ENCODE measurements at places on chromosomes 5 and 9.

DNA sequence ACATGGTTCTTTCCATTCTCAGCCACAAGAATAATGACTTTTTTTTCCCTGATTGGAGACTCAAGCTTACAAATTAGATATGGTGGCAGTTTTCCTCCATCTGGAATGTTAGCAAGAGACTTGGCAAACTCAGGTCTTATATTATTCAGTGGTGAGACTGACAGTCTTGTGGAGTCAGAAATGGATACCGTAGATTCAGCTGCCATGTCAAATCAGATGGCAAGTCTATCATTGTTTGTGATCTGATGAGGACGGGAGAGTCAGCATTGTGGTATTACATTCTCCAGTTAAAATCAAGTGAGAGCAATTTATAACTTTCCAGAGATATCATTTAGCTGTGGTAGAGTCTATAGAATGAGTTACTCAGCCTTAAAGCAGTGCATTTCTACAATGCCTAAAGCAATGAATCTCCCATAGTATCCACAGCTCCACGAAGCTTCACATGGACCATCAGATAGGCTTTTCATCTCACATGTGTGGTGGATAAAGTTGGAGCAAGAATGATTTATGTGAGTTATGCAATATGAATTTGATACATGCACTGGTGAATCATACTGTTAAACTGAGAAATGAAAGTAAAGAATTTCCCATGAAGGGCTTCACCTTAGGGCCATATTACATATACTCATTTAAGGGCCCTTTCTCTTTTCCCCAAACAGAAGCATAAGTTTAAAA, 430.6 kb downstream of the ZNF608 start:
- no peak for DNase-seq

DNA sequence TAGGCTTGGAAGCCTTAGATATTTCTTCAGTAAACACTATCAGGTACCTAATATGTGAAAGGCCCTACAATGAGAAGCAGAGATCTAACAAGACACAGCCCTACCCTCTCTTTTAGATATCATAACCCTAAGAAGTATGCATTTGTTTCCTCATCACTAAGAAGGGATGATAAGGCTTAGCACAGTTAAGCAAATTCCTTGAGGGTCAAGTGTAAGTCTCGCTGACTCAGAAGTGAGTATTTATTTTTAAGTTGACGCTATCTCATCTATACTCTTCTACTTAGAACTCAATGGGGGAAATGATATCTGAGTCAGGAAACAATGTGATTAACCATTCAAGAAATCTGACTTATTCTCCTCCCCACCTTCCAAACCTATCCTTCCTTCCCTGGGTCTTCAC, 149.7 kb downstream of the ESM1 start:
- DNase-seq: no peak

DNA sequence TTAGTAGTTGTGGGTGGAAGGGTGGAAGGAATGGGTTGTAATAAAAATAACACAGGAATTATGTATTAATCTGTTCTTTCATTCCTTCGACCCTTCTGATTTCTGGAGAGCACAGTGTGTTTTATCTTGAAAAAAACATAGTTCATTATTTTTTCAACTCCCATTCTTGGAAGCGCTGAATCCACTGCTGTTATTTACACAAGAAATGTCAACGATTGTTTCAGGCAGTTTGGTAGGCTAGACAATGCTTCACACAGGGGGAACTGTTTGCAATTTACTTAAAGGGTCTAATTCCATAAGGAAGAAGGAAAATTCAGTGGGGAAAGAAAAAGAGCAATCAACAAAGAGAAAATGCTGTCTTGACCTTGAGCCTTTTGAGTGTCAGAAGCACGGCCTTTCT, 142.9 kb downstream of the TLE1 start:
- no peak for DNase-seq

- no peak for DNase-seq
Measured at GRCh38 chr9:77872177-77872576, 159.4 kb downstream of the GNAQ start.

DNA sequence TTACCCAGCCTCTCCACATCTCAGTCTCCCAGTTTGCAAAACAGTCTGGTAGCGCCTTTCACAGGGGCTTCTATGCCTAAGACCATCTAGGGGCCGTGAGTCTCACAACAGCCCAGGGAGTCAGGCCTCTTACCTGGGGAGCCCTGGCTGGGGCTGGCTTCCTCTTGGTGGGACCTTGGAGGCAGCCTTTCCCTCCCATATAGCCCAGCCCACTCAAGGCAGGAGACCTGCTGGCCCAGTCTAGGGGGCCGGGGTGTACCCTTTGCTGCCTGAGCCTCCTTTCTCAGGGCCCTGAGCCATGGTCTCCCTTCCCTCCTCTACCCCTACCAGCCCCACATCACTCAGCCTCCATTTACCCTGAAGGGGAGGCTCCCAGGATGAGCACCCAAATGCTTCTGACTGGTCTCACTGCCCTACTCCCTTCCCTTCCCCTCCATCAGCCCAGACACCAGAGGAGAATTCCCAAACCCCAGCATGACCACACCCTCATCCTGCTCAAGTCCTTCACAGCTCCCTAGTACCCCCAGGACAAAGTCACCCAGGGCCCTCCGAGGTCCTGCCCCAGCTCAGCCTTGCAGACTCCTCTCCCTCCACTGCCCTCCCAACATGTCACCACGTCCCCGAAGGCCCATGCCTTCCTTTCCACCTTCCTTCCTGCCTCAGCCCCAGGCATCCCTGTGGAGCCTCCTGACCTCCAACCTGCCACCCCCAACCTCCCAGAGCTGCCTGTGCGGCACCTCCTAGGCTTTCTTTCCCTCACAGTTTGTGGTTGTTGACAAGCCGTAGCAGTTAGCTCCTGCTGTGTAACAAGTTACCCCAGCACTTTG, 55.3 kb downstream of the BARX1 start:
- DNase-seq: peak; percentile 5

GRCh38 chr9:93209097-93209496, 25.2 kb downstream of the WNK2 start:
- DNase-seq: no peak

DNA sequence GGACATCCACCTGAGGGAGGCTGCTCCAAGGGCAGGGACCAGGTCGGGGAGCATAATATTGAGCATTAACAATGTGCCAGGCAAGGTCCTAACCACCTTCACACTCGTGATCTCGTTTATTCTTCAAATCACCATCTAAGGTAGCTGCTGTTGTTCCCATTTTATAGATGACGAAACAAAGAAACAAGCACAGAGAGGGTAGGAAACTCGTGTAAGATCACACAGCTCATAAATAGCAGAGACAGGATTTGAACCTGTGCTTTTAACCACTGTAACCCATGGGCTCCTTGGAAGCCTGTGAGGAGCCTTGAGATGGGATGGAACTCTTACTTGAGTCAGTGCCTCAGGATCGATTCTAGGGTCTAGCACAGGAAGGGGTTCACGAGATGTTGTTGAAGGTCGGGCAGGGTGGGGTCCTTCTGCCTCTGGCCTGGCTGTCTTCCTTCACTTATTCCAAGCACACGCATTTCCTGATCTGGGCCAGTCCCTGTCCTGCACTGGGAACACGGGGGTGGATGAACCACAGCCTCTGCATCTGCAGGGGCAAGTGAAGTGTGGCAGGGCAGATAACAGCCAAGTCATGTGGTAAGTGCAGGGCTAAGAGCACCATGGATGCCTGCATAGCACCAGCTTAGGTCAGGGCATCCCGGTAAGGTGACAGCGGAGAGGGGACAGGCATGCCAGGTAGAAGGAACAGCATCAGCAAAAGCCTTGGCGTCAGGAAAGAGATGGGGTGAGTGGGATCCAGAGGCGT, 188.1 kb downstream of the MELK start:
- no peak for DNase-seq

DNA sequence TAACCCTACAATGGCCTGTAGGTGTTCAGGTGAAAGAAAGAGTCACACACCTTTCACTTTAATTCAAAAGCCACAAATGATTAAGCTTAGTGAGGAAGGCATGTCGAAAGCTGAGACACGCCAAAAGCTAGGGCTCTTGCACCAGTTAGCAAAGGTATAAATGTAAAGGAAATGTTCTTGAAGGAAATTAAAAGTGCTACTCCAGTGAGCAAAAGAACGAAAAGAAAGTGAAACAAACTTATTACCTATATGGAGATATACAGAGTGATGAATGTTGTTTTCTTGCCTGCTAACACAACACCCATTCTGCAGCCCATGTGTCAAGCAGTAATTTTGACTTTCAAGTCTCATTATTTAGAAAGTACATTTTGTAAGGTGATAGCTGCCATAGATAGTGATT, 254.2 kb upstream of the SLC24A2 start:
- peak; percentile 32 for DNase-seq

DNA sequence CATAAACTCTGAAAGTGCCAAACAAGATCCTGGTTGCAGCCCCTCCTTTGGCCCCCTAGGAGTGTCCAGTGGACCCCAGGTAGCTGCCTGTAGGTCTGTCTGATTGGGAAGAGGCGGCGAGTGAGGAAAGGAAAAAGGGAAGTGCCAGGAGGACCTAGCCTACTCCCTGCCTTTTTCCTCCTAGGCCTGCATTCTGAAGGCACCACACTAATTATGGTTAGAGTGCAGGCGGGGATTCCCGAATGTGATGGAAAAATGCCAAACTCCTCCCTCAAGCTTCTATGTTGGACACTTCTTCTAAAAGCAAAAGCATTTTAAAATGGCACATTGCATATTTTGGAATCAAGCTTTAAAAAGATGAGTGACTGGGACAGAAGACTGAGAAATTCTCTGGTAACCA, 83.2 kb upstream of the SMIM15 start:
- DNase-seq: no peak

DNA sequence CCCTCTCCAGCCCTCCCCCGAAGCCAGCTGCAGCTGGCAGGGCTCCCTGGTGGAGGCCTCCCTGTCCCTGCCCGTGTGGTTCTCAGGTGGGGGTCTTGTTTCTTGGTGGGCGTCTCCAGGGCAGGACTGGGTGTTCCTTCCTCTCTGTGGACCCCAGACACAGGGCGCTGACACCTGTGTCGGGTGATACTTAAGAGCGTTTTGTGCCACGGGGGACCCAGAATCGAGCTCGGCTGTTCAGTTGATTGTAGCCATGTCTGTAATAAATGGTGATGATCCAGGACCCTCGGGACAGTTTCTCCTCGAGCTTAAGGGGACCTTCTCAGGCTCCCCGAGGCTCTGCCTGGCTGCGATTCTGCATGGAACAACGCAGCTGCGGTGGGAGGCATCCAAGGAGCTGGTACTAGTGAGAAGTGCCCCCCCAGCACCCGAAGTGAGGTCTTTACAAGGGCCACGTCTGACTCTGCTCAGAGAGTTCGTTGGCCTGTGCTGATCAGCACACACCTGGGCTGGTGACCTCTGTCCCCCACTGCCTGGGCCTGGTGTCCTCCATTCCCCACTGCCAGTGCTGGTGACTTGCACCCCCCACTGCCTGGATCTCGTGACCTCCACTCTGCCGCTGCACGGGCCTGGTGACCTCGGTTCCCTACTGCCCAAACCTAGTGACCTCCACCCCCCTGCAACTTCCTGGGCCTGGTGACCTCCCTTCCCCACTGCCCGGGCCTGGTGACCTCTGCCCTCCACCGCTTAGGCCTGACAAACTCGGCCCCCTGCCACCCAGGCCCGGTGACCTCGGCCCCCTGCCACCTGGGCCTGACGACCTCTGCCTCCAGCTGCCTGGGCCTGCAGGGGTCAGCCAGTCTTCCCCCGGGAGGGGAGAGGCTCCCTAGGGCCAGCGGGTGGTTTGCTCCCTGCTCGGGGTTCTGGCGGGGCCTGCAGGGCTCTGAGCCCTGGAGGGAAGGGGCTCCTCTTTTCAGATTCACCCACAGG, 36.0 kb downstream of the NDUFS6 start:
- no peak for DNase-seq

GRCh38 chr5:170143091-170143490, 37.4 kb downstream of the FOXI1 start:
- DNase-seq: no peak

DNA sequence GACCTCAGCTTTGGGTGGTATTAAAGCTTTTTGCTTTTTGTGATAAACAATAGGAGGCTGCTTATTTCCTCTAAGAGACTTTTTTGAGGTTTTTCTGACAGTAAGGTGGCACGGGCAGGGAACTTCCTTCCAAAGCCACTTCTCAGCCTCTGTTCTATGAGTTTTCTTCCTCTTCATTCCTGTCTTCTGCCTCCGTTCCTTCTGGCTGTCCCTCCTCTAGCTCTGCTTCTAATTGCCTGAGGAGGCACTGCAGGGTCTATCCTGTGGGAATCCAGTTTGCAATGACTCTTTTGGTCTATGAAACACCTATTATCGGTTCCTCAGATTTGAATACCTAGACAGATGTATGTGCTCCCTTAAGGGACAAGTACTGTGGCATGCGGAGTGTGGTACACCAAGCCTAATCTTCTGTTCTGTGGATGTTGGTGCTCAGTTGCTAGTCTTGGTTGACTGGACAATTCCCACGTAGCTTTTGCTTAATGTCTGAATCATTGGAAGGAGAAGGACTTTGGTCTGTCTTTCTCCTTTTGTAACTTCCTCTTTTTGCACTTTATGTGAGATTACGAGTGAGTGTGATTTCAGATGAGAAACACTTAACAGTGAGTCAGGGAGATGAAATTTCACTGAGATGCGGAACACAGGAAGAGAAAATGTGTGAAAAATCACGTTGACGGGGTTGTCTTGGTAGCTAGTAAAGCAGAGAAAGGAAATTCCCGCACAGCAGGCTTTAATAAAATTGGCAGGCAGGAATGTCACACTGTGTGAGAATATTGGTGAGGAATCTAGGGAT, 305.2 kb downstream of the EFNA5 start:
- DNase-seq: peak; percentile 45

DNA sequence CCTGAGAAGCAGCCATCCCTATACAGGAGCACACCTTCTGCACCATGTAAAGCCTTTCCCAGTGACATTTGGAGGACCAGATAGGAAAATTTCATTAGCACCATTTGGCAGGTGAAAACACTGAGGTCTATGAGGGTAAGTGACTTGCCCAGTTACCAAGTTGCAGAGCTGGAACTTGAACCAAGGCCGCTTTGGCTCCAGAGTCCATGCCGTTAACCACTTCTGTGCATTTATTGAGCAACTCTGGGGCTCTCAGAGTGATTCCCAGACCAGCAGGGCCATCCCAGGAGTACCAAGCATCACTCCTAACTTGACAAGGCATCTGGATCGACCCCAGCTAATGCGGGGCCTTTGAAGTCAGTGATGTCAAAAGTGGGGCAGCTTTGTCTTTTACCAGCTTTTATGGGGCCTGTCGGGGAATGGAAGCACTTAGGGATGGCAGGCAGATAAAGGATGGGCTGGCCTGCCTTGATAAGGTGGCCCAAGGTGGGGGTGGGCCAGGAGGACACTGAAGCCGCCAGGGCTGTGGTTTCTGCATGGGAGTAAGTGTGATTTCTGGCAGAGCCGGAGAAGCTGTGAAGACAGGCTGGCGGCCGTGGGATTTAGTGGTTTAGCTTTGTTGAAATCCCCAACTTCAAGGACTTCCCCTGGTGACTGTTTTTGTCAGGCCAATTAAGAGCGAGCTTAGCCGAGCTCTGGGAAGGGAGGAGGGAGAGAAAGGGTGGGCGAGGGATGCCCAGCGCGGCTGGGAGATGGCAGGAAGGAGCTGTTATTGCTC, 127.3 kb downstream of the MACROH2A1 start:
- no peak for DNase-seq

GRCh38 chr5:69271376-69271775, 36.7 kb downstream of the CDK7 start:
- DNase-seq: peak; percentile 9

DNA sequence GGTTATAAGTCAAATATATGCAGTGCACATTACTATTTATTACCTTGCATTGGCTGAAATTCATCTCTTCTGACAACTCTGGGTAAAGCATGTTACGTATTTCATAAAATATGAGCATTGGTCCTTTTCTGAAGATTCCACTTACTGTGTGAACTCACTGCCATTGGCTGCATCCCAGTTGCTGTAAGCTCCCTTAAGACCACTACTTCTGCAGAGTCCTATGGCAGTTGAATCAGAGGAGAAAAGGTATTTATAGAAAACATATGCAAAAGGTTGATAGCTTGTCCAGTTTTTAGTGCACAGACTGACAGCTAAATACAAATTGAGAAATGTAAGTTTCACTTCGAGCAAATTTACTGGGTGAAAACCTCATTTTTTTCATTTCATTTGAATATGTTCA, 394.6 kb upstream of the ARRDC3 start:
- DNase-seq: no peak

All from natural killer cell (primary cell).